ENCODE measurements at places on chromosomes 6 and 20. TPM values are rescaled to one million over a fixed set of nuclear protein-coding genes. Genes with fewer than 3 reads are reported as not detected.

DNA sequence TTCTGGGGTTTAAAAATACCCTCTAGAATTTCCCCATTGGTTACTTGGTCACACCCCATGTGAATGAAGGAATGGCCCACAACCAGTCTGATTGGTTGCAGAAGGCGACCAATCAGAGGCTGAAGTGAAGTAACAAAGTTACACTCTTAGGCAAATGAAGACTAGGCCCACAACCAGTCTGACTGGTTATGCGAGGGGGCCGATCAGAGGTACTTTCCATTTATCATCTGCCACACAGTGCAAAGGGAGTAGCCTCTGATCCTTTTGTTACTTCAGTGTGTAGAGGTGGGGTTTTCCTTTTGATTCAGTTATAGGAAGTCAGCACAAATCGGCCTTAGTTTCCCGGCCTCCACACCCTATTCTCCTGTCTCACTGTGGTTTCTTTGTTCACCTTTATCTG lies 61.2 kb upstream of the SGK1 start:
- DNase-seq, result no peak

Gene CRYBG1
- 3.3 TPM for total RNA-seq

DNA sequence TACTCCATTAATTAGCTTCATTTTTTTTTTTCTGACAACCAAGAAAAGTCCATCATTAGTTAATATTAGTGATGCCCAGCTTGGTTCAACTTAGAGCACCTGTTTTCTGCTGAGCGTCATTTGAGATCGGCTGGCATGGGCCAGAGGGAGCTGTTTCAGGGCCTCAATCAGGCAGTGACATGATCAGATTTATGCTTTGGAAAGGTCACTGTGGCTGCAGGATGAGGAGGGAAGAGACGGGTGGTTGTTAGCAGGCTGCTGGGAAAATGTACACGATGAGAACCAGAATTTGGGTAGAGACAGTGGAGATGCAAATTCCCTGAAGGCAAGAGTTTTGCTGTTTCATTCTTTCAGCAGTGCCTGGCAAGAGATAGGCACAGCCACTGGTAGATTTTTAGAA lies 4.4 kb upstream of the STX16 start:
- no peak for DNase-seq

DNA sequence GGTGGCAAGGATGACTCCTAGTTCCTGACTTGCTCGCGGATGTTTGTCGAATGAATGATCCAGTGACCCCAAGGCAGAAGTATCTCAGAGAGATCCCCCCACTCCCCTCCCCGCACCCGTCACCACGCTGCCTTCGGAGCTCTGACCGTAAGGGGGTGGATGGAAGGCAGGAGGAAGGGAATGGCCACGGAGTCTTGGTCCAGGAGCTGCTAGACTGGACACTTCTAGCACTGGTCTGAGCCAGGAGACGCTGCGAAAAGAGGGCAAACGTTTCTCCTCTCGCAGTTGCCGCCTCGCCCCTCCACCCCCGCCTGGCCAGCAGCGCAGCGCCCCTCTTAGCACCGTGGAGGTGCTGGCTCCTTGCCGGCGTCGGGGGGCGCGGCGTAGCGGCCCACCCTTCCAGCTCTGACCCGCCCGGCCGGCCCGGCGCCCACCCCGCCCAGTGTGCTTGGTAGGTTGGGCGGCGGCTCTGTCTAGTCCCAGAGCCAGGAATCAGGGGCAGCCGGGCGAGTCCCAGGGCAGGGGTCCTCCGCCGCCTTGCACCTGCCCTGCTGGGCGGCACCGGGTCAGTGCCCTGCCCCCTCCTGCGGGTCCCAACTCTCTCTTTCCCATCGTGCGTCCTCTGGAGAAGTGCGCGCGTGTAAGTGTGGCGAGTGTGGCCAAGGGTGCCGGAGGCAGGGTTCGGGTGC lies 2.4 kb upstream of the DBNDD2 start:
- DNase-seq, result peak; percentile 48

Gene RGS17
- total RNA-seq, result 0.36 TPM

Gene VSTM2L
- total RNA-seq, result not detected

- no peak for DNase-seq
Measured at GRCh38 chr6:66128656-66129055, 421.6 kb upstream of the EYS start.

DNA sequence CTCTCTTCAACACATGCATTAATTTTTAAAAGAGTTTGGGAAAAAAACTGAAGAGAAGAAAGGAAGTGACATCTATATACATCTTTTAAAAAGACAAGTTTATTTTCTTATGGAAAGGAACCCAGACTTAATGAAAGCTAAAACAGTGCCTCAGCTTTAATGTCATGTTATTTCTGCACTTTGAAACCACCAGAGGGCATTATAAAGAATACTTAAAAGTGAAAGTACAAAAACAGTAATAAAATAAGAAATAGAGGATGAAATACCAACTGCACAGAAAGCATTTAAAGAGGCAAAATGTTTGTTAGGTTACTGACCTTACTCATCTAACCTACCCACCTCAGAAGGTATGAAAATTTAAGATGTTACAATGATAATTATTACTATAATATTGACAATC lies 98.8 kb downstream of the HUS1B start:
- no peak for DNase-seq

- DNase-seq, result no peak
Measured at GRCh38 chr6:96032661-96033060, 16.9 kb downstream of the FUT9 start.

DNA sequence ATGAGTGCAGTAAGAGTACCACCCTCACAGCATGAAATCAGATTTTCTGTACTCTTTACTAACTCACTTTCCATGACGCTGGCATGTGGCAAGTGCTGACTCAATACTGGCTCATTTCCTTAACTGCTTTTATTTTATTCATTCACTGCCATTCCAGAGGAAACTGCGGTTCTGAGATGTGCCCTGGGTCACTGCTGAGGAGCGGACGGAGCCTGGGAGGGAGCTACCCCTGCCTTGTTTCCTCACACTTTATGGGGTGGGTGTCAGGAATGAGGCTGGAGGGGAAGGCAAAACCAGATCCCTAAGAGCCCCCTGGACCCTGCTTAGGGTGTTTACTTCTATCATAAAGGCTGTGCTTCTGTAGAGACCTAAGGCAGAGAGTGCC lies 14.4 kb downstream of the NT5E start:
- no peak for DNase-seq

- DNase-seq, result no peak
Measured at GRCh38 chr6:151539506-151540268, 45.9 kb downstream of the CCDC170 start.

GRCh38 chr6:139825935-139826374 lies 451.5 kb upstream of the CITED2 start:
- no peak for DNase-seq

Gene FAM209B
- total RNA-seq, result not detected

DNA sequence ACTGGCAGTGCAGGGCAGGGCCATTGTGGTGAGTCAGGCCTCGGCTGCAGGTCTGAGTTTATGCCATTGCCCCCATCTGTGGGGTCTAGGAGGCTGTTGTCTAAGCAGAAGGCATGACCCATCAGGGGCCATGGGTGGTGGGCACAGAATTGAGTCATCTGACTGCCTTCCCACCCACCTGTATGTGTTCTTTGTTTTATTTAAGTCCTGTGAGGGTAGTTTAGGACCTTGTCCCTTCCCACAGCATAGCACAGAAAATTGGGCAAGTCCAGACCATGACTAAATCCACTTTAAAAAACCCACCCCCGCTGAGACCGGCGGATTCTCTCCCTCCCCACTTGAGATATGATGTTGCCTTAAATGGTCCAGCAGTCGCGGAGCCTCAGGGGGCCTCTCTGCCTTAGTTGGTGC lies 40.3 kb downstream of the ERMARD start:
- DNase-seq, result no peak

DNA sequence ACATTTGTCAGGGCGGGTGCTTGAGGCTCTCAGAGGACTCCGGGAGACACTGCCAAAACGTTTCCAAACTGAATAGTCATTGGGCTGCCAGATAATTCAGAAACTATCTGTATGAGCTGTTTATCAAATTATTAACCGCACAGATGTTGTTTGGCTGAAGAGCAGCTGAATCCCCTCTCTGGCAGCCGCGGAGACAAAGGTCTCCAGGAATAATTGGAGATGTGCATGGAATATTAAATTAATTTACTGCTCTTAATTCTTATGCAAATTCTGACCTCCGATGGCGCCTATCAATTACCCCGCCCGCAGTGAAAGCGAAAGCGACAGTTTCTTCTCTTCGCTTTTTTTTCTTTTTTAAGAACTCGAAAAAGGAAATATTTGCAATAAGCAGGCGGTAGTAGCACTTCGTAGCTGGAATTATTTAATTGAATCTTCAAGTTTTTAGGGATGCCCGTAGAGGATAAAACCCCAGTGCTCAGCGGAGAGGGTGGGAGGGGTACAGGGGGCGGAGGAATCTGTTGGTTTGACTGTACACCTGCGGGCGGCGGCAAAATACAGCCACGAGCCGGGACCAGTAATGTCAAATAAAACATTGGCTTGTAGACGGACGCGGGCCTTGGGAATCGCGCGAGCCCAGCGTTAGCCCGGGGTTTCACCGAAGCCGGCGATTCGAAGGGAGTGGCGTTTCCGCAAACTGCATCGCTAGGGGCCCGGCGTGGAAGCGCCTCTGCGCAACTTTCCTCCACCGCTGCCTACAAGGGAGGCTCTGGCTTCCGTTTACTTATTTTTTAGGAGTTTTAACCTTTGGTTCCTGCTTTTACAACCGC lies 6.2 kb downstream of the LINC00237 start:
- DNase-seq, result no peak

Gene PNLDC1
- not detected for total RNA-seq

DNA sequence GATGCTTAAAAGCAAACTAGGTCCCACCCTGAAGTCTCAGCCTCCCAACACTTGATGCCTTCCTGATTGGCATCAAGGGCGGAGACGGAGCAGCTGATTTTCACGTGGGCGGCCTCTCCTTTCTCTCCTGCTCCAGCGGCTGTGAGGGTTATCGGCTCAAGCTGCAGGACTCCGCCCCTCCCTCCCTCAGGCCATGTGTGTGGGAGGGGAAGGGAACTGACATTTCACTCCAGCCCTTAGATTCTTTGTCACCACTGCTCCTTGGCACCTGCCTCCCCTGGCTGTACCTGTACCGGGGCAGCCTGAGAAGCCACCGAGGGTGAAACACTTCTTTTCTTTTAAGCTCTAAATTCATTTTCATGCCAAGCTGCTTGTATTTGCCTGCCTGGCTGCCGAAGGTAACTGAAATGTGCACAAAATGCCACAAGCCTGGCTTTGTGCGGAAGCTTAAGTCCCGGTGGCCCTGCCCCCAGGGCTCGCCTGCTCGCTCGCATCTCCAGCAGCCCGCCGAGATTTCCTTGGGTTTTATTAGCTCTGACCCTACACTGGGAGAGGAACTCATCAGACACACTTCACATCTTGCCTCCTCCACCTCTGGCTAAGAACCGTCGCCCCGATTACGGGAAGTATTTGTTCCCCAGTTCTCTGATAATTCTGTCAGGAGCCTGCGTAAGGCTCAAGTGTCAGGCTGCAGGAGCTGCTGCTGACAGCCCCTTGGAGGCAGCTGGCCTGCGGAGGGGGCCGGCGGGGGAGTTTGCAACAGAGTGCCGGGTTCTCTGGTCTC lies 9.6 kb upstream of the CPNE5 start:
- DNase-seq, result no peak

Data from ovary (tissue), 10 donors.